ENCODE measurements at places on chromosomes 2 and 18.

GRCh38 chr2:212863185-212863588, 288.2 kb downstream of the IKZF2 start:
- DNase-seq, result peak; percentile 31

DNA sequence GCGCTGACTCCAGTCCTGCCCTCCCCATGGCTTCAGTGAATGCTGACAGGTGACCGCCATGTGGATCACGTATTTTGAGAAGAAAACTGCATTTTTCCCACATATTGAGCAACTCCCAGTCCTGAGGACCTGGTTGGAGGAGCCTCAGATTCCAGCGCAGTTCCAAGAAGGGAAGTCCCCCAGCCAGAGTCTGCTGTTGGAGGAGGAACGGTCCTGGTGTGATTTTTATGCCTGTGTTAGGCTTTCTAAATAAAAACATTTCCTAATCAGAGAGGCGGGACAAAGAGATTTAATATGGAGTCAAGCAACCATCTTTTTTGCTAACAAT, 32.3 kb upstream of the COL6A3 start:
- DNase-seq, result no peak

DNA sequence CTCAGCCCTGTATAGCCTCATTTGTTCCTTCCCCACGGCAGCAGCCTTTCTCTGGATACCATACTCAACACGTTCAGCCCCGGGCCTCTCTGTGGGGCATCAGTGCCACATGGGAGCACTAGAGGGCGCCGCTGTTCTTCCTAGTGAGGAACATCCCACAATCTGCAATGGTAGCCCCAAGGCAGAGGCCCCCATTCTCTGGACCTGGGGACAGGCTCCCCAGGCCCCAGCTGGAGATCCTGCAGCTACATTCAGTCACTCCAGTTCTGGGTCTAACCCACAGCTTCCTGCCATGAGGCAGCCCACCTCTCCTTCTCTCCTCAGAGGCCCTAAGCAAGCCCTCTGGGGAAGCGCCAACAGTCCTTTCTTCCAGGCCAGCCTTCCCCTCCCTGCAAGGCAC, 14.2 kb upstream of the SFXN5 start:
- DNase-seq, result peak; percentile 88

DNA sequence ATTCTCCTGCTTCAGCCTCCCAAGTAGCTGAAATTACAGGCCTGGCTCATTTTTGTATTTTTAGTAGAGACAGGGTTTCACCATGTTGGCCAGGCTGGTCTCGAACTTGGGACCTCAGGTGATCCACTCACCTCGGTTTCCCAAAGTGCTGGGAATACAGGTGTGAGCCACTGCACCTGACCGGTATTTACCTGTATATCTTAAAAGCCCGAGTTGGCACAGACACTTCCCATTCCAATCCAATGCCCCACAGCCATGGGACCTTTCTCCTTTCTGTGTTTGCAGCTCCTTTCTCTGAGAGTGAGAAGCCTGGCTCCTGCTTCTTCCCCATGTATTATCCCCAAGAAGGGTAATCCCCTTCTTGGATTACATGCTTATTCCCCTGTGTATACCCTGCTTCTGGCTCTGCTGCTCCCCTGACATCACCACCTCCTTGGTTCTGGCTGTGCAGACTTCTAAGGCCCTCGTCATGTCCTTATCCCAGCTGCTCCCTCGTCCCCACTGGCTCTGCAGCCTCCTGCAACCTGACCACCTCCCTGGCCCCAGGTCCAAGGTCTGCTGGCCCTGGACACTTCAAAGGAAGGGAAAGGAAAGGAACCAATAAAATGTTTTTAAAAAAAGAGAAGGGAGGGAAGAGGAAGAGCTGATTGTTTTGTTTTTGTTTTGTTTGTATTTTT, 52.8 kb downstream of the INPP5D start:
- DNase-seq, result no peak

DNA sequence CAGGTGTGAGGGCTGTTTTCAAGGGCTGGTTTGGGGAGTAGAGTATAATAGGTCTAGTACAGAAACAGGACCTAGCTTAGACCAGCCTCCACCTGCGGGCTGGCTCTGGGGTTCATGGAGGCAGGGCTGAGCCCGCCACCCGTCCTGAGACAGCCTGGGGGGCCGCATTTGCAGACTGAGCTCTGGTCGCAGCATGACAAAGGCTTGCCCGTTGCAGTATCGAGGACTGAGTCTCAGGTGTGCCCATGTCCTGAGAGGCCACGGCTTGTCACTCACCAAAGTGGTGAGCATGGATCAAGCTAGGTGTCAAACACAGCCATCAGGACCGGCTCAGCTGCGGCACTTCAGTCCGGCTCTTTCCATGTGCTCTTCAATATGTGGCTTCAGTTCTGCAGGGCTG, 144.7 kb downstream of the KLHL29 start:
- DNase-seq, result no peak

GRCh38 chr2:36415381-36416022, 59.9 kb downstream of the CRIM1 start:
- no peak for DNase-seq

DNA sequence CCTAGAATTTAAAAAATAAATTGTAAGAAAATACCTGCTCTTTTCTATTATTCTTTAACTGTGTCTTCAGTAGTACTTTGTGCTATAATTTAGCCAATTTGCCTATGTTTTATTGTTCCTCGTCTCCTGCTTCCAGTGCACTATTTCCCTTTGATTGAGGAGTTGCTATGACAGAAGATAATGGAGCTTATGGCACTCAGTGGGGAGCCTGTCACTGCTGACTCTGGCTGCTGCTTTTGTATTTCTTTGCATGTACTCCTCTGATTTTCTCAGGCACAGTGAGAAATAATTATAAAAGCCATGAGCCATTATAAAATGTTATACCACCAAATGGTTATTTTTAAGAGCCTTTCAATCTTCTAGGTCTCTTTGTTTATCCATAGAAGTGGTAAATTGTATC, 1310.8 kb upstream of the SLC39A10 start:
- no peak for DNase-seq

- no peak for DNase-seq
Observed at GRCh38 chr18:62660691-62661090, 54.6 kb upstream of the PHLPP1 start.

DNA sequence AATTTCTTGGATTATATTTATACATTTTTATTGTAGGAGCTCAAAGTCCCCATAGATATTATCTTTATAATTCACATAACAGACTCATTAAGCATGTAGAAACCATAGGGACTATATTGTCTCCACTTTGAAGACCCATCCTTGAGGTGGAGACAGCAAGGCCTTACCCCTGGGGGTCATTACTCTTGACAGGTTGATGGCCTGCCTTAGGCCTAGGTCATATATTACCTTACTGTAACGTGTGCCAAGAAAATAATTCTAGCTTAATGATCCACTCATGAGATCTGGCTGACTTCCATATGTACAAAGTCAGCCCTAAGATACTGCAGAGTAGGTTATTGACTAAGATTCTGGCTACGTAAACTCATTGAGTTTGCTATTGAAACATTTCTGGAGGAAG, 65.4 kb upstream of the GLS start:
- no peak for DNase-seq

- DNase-seq, result no peak
Observed at GRCh38 chr2:128607440-128607839, 288.8 kb upstream of the HS6ST1 start.

DNA sequence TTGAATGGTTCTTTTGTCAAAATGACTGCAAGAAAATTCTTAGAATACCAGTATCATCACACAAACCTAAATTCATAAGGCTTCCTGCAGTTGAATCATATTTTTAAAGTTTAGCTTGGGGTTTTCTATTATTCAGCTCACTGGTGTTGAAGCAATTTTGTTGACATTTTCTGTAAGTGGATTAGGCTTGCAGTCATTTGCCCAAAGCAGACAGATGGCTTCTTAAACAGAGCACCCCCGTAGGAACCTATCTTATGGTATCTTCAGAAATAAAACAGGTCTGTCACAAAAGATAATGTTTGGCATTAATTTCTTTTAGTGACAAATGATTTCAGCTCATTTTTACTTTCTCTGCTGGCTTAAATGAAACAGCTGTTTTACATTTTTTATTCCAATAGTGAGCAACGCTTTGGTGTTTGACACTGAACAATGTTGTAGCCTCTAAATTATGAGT, 331.1 kb downstream of the PLCL1 start:
- DNase-seq, result no peak

- no peak for DNase-seq
Observed at GRCh38 chr2:122960759-122961641, 1064.1 kb upstream of the CNTNAP5 start.

- peak; percentile 65 for DNase-seq
Observed at GRCh38 chr18:2846636-2847316, at the start of gene EMILIN2. TSS of gene EMILIN2 (plus strand) at chr18:2847006. CDS start at chr18:2847189, 183 bp downstream.

DNA sequence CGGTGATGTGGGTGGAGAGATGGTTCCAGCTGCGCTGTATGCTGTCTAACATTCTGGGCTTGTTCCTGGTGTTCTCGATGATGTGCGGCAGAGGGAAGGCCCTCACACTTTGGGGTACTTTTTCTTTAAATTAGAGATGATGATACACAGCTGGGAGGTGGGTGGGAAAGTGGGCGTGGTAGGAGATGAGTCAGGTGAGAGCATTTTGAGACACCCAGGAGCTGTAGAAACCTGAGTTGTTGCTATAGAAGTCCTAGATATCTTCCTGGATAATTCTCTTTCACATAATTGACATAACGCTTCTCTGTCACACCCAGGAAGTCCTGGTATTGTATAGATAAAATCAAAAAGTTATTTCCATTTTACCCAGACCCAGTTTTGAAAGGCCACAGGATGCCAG, 103.8 kb upstream of the ALKAL2 start:
- no peak for DNase-seq

DNA sequence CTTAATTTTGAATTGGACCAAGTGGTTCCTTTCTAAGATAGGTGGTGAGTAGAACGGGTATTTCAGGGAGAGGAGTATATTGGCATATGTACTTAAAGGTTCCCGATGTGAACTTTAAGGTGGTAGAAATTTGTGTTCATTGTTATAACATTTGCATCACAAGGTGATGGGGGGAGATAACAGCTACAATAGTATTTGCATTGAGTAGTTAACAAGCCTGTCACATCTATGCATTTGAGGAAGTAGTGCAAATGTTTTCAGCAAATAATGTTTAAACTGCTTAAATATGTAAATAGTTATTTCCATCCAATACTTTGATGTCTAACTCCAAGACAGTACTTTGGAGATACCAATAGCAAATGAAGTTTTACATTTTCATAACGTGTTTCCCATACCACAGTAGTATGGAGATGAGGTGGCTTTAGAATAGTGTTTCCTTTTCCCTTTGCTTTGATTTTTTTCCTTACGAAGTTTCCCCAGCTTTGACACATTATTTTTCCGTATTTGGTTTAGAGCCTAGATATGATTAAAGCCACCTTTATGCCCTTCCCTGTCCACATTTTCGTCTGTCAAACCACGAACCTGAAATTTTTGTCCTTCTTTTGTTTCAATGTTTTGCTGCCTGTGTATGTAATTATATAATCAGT, 46.6 kb downstream of the VAPA start:
- DNase-seq, result no peak

DNA sequence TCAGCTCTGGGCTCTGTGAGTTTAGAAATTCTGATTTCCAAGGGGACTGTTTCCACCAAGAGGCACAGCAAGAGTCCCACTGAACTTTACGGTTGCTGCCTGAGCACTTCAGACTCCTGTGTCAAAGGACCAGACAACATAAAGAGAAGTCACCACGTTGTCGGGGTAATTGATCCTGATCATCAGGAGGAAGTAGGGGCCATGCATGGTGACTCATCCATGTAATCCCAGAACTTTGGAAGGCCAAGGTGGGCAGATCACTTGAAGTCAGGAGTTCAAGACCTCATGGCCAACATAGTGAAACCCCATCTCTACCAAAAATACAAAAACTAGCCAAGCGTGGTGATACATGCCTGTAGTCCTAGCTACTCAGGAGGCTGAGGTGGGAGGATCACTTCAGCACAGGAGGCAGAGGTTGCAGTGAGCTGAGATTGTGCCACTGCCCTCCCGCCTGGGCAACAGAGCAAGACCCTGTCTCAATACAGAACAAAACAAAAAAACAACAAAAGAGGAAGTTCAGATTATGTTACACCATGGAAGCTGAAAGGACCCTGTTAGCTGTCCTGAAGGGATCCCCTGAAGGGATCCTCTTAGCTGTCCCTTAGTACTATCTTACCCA, 9.4 kb upstream of the ASXL2 start:
- no peak for DNase-seq

GRCh38 chr2:120637847-120638246, 97.8 kb upstream of the GLI2 start:
- DNase-seq, result no peak

DNA sequence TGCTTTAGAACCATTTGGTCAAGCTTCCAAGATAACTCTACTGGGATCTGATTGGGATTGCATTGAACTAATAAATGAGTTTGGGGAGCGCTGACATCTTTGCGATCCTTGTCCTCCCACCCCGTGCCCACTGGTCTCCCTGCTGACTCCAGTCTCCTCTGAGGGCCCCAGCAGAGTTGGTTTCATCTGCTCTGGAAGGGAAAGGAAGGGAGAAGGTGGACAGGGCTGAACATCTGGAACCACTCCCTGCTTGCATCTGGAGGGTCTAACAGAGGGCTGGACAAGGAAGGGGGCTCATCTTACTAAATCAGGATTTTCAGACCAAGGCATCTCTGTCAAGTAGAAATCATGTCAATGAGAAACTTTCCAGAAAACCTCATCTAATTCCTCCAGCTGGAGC, 12.8 kb downstream of the GBX2 start:
- no peak for DNase-seq

DNA sequence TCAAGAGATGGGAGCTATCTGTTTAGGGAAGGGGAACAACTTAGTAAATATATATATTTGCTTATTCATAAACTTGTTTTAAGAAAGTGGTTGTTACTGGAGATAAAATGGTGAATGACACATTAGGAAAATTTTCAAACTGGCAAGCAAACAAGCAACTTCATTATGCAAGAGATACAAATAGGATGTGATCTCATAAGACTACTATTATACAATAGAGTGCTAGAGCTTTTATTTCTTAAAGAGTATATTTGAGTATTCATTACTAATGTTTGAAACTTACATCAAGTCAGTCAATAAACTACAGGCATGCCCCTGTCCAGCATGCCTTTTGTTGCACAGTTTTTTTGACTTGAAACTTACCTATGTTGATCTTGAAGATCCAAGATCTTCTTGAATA, 355.2 kb upstream of the KCNJ3 start:
- DNase-seq, result no peak

DNA sequence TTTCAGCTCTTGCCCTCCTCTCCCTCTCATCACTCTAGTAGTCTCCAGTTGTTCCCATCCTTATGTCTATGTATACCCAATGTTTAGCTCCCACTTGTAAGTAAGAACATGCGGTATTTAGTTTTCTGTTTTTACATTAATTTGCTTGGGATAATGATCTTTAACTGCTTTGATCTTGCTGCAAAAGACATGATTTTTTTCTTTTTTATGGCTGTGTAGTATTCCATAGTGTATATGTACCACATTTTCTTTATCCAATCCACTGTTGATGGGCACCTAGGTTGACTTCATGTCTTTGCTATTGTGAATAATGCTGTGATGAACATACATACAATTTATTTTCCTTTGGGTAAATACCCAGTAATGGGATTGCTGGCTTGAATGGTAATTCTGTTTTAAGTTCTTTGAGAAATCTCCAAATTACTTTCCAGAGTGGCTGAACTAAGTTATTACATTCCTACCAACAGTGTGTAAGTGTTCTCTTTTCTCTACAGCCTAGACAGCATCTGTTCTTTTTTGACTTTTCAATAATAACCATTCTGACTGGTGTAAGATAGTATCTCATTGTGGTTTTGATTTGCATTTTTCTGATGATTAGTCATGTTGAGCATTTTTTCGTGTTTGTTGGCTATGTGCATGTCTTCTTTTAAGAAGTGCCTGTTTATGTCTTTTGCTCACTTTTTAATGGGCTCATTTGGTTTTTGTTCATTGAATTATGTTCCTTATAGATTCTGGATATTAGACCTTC, 179.6 kb upstream of the SLC39A10 start:
- DNase-seq, result no peak

- no peak for DNase-seq
Observed at GRCh38 chr2:109711230-109712122, 82.6 kb upstream of the RGPD5 start.
